ENCODE measurements at places on chromosomes 4 and X.

- no peak for DNase-seq
Measured at GRCh38 chr4:119135721-119136121, at the start of gene MYOZ2. MYOZ2 (plus strand) TSS chr4:119135832; CDS start chr4:119136526, 694 bp downstream.

DNA sequence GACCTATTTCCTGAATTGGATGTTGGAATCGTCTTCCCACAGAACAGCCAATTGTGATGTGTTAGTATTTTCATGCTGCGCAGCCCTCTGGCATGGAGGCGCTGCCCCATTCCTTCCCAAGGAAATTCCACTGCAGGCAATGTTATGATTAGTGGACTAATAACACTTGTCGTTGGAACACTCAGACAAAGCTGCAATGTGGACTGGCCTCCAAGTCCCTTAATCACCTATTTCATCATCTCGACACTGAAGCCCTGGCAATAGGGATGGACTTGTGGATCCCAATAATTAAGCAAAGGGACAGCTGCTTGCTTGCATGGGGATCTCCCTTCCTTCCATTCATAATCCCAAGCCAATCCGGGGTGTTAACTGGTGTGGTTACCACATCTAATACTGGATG is 78.8 kb upstream of the PLAC1 start:
- no peak for DNase-seq

DNA sequence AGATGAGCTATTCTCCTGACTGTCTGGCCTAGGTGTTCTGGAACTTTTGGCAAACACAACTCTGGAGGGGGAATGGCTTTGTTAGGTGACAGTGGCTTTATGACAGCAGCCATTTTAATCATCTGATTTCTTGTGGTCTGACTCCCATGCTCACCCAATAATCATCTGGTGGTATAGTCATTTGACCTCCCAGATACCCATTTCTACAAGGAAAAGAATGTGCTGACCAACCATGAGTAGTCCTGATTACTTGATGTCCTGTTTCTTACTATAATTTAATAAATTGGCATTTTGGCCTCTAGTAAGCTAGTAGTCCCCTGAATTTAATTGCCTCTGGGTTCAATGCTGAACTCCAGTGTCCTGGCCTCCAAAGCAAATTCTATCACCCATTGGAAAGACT is 109.9 kb upstream of the DUSP21 start:
- DNase-seq, result no peak

- peak; percentile 76 for DNase-seq
Measured at GRCh38 chr4:173527103-173527891, 2.7 kb downstream of the HAND2 start.

DNA sequence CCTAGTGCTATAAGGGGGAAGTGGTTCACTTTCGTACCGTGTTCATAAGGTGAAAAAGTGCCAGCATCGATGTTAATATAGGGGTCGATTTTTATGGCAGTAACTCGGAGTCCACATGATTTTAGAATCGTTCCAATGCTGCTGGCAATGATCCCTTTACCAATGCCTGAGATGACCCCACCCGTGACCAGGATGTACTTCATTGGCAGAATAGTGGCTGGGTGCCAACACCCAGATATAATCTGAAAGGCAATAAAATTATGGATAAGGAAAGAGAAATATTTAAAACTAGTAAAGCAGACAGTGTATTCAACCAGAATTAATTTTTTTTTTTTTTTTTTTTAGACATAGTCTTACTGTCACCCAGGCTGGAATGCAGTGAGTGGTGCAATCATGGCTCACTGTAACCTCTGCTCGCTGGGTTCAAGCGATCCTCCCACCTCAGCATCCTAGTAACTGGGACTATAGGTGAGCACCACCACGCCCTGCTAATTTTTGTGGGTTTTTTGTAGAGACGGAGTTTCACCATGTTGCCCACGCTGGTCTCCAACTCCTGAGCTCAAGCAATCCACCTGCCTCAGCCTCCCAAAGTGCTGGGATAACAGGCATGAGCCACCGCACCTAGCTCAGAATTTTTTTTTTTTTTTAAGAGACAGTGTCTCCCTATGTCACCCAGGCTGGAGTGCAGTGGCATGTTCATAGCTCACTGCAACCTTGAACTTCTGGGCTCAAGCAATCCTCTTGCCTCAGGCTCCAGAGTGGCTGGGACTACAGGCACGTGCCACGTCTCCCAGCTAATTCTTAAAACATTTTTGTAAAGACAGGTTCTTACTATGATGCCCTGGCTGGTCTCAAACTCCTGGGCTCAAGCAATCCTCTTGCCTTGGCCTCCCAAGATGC is 9.5 kb downstream of the CTPS2 start:
- no peak for DNase-seq

- DNase-seq, result no peak
Measured at GRCh38 chr4:152176627-152177214, 359.2 kb downstream of the FBXW7 start.

GRCh38 chrX:143633461-143634308 is 2.2 kb downstream of the SLITRK4 start:
- DNase-seq, result peak; percentile 66

GRCh38 chr4:84146300-84146959 is 352.7 kb downstream of the NKX6-1 start:
- no peak for DNase-seq

- DNase-seq, result no peak
Measured at GRCh38 chr4:10179957-10180602, 63.5 kb upstream of the WDR1 start.

GRCh38 chr4:71878376-71878775 is 94.5 kb upstream of the GC start:
- DNase-seq, result no peak

GRCh38 chrX:36436361-36436760 is 516.8 kb downstream of the CFAP47 start:
- DNase-seq, result no peak

- no peak for DNase-seq
Measured at GRCh38 chrX:125405339-125405738, 85.7 kb downstream of the TEX13C start.

All from left forelimb (tissue), 1 donor.